ENCODE measurements at places on chromosomes 7 and 10. TPM values are rescaled to one million over a fixed set of nuclear protein-coding genes. Genes with fewer than 3 reads are reported as not detected.

FOXP2 gene
- total RNA-seq, result 6.8 TPM

SERPINE1 gene
- 3.4 TPM for total RNA-seq

CPEB3 gene
- total RNA-seq, result 4.8 TPM

DGKB gene
- total RNA-seq, result 4.6 TPM

ARPC1A gene
- 93.0 TPM for total RNA-seq

DRGX gene
- not detected for total RNA-seq

MKX gene
- total RNA-seq, result 0.47 TPM

PILRB gene
- total RNA-seq, result 39.7 TPM

UTF1 gene
- 0.35 TPM for total RNA-seq

NPY4R gene
- not detected for total RNA-seq

PRTFDC1 gene
- 18.7 TPM for total RNA-seq

PTPN20 gene
- 3.6 TPM for total RNA-seq

TMEM213 gene
- total RNA-seq, result 43.8 TPM

SLC26A3 gene
- total RNA-seq, result not detected

LARP4B gene
- total RNA-seq, result 45.3 TPM

PRR15 gene
- total RNA-seq, result 10.8 TPM

PTN gene
- 73.8 TPM for total RNA-seq

DENND2A gene
- total RNA-seq, result 32.6 TPM

C7orf33 gene
- not detected for total RNA-seq

IL15RA gene
- total RNA-seq, result 3.7 TPM

VPS26A gene
- 36.6 TPM for total RNA-seq

WDR91 gene
- total RNA-seq, result 44.6 TPM
